ENCODE measurements at places on chromosomes 6 and 20.

DNA sequence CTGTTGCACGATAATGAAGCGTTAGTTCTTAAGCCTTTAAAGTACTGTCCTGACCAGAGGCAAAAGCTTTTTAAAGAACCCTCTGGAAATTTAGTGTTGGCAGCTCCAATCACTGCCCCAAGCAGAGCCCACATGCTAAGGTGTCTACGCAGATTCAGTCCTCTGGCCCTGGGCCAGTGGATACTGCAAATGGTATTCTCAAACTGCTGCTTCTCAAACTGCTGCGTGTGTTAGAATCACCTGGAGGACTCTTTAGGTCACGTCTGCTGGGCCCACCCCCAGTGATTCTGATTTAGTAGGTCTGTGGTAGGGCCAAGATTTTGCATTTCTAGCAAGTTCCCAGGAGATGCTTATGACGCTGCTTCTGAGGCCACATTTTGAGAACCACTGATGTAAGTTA is 96.0 kb upstream of the CCDC28A start:
- no peak for DNase-seq

DNA sequence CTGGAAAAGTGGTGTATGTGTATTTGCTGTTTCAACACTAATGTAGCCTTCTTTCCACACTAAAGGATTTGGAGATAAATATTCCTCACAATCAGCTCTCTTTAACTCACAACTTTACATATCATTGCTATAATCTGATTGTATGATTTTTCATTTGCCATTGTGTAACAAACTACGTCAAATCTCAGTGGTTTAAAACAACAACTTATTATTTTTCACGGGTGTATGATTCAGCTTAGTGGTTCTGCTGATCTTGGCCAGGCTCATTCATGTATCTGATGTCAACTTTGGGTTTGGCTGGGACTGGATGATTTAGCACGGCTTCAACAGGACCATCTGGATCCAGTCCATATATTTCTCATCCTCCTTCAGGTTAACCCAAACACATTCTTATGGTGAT is 55.4 kb upstream of the TMX4 start:
- DNase-seq, result no peak

- no peak for DNase-seq
These were observed 76.1 kb downstream of the HIVEP2 start for GRCh38 chr6:142868917-142869316.

DNA sequence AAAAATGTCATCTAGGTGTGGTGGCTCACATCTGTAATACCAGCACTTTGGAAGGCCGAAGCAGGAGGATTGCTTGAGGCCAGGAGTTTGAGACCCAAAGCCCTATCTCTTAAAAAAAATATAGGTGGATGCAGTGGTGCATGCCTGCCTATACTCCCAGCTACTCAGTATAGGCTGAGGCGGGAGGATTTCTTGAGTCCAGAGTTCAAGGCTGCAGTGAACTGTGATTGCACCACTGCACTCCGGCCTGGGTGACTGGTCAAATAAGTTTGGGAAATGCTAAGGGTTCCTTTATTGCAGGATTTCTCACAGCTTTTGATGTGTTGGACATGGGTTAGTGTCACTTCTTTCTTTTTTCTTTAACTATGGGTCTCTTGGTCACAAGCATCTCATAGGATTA is 261.3 kb downstream of the PLCB1 start:
- DNase-seq, result no peak

DNA sequence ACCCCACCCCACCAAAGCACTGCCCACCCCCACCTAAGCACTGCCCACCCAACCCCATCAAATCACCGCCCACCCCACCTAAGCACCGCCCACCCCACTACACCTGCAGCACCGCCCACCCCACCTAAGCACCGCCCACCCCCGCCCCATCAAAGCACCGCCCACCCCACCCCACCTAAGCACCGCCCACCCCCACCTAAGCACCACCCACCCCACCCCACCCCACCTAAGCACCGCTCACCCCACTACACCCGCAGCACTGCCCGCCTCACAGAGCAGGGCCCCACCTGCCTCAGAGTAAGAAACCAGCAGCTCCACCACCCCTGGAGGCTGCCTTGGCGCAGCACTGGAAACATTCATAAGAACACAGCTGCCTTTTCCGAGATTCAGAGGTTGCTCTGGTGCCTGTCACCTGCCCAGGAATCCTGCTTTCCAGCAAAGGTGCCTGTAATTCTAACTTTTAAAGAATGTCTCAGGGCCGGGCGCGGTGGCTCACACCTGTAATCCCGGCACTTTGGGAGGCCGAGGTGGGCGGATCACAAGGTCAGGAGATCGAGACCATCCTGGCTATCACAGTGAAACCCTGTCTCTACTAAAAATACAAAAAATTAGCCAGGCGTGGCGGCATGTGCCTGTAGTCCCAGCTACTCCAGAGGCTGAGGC is 148.2 kb downstream of the BMP7 start:
- DNase-seq, result no peak

GRCh38 chr6:126504792-126505191 is 164.9 kb downstream of the CENPW start:
- no peak for DNase-seq

GRCh38 chr20:35731469-35731788 is 10.6 kb downstream of the RBM39 start:
- no peak for DNase-seq

- peak; percentile 93 for DNase-seq
These were observed 19.0 kb upstream of the STX11 start for GRCh38 chr6:144131248-144131709.

DNA sequence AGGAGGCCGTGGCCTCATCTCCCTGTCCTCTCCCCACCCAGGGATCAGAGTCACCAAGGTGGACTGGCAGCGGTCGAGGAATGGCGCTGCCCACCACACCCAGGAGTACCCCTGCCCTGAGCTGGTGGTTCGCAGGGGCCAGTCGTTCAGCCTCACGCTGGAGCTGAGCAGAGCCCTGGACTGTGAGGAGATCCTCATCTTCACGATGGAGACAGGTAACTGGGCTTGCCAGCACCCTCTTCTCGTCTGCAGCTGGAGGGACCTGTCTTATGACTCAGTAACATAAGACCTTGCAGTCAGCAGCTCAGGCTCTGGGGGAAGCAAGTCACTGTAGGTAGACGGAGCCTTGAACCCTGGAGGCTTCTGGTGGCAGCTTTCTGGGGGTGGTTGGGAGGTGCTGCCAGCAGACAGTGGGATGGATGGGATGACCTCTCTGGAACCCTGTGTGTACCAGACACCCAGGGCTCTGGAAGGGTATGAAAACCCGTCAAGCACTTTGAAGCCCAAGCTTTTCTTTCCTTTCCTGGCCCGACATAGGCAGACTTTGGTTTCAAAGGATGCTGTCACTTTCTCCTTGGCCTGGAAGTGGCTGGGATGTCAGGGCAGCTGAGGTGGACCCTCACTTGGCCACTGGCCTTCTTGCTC is 13.8 kb downstream of the TGM6 start:
- DNase-seq, result no peak

DNA sequence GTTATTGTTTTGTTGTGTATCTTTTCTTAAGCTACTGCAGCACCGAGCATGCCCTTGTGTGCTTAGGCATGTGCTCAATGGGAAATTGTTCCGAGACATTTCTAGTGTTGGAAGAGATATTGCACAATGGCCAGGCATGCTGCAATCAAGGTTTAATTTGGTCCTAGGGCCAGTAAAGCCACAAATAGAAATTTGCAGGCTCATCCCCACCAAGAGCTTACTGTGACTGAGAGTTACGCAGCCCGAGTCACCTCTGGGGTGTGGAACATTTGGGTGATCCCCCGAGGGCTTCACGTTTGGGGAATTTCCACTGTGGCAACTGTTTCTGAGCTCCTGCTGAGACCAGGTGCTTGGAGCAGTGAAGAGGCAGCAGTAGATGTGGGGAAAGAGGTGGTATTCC is 65.8 kb downstream of the ADTRP start:
- DNase-seq, result no peak

- DNase-seq, result no peak
These were observed 229.6 kb upstream of the RIN2 start for GRCh38 chr20:19528286-19529030.

DNA sequence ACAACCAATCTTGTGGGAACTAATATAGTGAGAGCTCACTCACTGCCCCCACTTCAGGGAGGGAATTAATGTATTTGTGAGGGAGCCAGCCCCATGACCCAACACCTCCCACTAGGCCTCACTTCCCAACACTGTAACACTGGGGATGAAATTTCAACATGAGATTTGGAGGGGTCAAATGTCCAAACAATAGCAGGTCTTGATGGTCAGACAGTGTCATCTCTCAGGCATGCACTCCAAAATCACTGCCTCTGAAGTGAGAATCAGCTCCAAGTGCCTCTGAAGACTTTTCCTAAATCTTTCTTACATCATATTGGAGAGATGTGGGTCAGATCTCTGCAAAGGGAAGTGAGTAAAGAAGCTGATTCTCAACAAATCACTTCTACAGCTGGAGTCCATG is 13.8 kb upstream of the SAYSD1 start:
- DNase-seq, result no peak

DNA sequence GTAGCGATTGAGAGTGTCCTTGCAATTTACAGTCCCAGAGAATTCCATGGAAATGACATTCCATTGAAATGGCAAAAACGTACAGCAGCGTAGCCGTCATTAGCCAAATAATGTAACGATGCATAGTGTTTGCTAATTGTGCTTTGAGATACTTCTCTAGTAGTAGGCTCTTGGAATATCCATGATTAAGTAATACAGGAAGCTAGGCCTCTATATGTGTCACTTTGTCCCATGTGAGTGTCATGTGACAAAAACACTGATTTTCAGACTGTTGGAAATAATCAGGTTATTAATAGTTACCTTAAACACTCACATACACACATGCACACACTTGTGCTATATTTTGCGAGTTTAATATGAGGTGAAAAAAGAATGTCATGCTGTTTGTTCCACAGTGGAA is 35.2 kb downstream of the SLX4IP start:
- no peak for DNase-seq

Data from ELR (cell line).